ENCODE measurements at places on chromosomes 13 and 19.

GRCh38 chr13:91228940-91229339 lies 118.5 kb upstream of the MIR17HG start:
- no peak for DNase-seq

DNA sequence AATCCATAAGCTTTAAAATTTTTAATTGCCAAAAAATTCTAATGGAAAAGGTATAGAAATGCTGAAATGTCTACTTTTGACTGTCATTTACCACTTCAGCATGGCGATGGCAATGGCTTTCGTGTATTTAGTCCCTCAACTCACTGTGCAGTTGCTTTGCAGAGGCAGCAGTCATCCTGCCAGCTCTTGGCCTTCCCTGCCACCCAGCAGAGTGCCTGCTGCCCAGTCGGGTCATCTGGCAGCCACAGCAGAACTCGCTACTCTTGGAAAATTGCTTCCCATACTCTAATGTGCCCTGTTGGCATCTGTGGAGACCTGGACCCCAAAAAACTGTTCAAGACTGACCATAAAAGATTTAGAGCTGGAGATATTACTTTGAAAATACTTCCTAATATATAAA lies 383.2 kb downstream of the UQCRFS1 start:
- DNase-seq = no peak

- DNase-seq = no peak
Observed at GRCh38 chr19:43606569-43607229, 5.2 kb upstream of the SRRM5 start.

GRCh38 chr13:38519229-38519911 lies 167.5 kb upstream of the FREM2 start:
- DNase-seq = no peak

DNA sequence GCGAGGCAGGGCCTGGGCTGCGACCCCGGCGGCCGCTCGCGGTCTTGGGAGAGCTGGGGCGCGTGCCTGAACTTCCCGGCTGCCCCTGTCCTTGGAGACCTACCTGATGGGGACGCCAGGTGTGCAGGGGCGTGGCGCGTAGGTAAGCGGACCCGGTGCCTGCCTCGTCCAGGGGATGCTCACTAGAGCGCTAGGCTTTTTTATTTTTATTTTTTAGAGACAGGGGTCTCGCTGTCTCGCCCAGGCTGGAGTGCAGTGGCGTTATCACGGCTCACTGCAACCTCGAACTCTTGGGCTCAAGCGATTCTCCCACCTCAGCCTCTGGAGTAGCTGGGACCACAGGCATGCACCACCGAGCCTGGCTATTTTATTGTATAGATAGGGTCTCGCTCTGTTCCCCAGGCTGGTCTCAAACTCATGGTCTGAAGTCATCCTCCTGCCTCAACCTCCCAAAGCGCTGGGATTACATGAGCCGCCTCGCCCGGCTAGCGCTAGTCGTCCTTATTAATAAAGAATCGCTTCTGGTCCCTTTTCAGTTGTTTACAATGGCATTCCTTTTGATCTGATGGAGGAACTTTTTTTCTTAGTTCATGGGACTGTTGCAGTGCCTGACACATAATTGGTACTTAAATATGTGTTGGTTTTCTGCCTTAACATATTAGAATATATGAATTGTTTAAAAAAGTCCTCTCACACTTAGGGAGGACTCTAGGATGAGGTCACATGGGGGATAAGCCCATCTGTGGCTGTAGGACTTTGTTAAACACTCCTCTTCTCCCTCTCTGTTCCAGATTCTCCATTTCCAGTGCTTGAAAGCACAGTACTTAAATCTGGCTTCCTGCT lies 812 bp downstream of the DPY19L3 start:
- no peak for DNase-seq

GRCh38 chr13:61107989-61108388 lies 307.7 kb downstream of the PCDH20 start:
- no peak for DNase-seq

- no peak for DNase-seq
Observed at GRCh38 chr19:30064771-30065494, 122.9 kb downstream of the URI1 start.

GRCh38 chr19:15923702-15924101 lies 10.6 kb downstream of the CYP4F11 start:
- DNase-seq = no peak

GRCh38 chr13:59837101-59837500 lies 326.6 kb downstream of the DIAPH3 start:
- DNase-seq = no peak

DNA sequence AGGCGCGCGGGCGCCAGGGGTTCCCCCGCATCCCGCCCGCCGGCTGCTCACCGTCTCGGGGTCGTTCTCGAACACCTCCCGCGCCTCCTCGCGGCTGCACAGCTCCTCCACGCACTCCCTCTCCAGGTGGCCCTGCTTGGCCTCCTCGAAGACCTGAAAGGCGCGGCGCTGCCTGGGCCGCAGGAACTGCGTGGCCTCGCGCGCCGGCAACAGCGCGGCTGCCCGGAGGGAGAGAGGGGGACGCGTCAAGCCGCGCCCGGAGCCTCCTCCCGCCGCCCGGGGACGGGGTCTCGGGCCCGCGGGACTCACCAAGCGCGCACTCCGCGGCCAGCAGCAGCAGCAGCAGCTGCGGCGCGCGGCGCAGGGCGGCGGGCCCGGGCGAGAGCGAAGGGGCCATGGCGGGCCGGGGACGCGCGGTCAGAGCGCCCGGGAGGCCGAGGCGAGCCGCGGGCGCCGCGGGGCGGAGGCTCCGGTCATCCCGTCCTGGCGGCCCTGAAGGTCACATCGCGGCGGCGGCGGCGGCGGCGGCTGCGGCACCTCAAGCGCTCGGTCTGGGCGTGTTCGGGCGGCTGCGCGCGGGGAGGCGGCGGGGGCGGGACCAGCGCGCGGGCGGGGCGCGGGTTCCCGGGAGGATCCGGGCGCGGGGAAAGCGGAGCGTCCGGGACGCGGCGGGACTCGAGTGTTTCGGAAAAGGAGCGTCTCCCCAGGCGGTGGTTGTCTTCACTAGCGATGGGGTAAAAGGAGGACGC lies at the start of gene GAS6:
TSS of gene GAS6 (minus strand) at position 553 of the 749 bp plus-strand sequence. CDS start at position 397, 156 bp downstream.
- DNase-seq = peak; percentile 50

DNA sequence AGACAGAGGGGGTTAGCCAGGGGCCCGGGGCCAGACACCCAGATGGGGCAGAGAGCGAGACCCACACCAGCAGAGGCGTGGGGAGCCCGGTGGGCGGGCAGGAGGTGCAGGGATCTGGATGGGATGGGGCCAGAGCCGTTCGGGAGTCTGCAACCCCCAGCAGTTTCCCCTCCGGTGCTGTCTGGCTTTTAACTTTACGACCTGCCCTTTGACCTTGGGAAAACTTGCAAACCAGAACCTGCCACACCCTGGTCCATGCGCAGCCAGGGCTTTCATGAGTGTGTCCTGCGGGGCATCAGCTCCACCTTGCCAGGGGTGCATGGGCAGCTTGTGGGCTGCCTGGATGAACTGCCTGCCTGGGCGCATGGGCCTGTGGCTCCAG lies 9.8 kb downstream of the JOSD2 start:
- DNase-seq = no peak

DNA sequence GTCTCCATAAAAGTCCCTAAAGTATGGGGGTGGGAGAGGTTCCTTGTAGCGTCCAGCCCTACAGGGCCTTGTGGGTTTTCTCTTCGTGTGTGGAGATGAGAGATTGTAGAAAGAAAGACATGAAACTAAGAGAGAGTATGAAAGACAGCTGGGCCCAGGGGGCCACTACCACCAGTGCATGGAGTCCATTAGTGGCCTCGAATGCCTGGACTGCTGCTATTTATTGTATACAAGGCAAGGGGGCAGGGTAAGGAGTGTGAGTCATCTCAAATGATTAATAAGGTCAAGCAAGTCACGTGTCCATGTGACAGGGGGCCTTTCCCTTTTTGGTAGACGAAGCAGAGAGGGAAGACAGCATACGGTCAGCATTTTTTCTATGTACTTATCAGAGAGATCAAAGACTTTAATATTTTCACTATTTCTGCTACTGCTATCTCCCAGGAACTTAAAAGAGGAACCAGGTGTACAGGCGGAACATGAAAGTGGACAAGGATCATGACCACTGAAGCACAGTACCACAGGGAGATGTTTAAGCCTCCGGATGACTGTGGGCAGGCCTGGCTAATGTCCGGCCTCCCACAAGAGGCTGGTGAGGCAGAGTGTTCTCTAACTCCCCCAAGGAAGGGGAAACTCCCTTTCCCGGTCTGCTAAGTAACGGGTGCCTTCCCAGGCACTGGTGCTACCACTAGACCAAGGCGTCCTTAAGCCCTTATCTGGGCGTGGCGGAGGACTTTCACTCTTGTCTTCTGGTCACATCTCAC lies 25.5 kb downstream of the FGF21 start:
- peak; percentile 58 for DNase-seq

DNA sequence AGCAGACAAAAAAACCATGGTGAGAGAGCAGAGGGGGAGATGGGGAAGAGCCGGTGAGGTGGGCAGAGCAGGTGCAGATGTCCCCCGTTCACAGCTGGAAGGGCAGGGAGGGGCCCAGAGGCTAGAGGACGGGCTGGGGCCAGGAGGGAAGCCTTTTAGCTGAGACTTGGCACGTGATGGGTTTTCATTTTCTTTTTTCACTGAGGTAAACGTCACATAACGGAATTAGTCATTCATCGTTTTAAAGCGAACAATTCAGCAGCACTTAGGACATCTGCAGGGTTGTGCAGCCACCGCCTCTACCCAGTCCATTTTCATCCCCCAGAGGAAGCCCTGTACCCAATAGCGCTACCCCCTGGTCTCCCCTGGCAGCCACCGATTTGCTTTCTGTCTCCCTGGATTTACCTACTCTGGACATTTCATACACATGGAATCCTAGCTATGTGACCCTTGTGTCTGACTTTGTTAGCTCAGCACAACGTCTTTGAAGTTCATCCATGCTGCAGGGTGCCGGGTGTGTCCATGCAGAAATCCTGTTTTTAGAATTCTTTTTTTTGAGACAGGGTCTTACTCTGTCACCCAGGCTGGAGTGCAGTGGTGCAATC lies 16.0 kb upstream of the EMC10 start:
- peak; percentile 70 for DNase-seq

DNA sequence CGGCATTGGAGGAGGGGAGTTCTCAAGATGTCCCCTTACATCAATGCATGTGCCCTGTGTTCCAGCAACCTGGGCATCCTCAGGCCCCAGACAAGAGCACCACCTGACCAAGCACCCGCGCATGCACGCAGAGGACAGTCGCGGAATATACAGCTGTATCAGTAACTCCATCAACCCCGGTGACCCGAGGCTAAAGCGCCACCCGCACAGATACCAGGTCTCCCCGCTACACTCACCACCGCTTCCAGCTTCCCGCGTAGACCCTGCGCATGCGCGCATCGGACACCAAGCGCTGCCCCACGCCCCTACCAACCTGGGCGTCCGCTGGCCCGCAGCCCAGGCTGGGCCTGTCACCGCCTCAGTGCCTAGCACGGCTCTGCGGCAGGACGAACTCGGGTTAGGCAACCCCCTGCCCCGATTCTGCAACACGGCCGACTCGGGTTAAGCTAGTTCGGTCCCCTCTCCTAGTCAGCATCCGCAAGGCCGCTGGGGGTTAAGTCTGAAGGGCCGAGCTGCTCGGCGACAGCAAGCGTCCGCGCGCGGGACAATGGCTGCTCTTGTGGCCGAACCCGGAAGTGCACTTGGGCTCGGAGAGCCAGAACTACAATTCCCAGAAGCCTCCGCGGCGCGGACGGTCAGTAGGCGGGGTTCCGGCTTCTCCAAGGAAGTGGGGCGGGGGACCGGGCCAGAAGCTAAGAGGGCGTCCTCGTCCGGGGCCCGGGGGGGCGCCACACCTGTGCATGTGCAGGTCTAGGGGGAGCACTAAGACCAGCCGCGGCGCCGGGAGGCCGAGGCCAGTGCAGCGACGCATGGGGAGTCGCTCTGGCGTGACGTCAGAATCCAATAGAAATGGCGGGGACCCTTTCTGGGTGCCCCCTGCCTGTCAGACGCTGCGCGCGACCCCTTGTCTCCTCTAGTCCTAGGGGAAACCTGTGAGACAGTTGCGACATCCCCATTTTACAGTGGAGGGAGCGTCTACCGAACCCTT lies at the start of gene ZNF180:
TSS of gene ZNF180 (minus strand) at position 561 of the 988 bp plus-strand sequence. CDS start 3,188 bp downstream, outside the sequence.
- DNase-seq = peak; percentile 98

- no peak for DNase-seq
Observed at GRCh38 chr19:38250821-38251563, 5.2 kb downstream of the PPP1R14A start.

GRCh38 chr13:110280985-110281688 lies 25.8 kb downstream of the COL4A1 start:
- no peak for DNase-seq

GRCh38 chr13:75689686-75690085 lies 53.6 kb downstream of the LMO7 start:
- DNase-seq = no peak

DNA sequence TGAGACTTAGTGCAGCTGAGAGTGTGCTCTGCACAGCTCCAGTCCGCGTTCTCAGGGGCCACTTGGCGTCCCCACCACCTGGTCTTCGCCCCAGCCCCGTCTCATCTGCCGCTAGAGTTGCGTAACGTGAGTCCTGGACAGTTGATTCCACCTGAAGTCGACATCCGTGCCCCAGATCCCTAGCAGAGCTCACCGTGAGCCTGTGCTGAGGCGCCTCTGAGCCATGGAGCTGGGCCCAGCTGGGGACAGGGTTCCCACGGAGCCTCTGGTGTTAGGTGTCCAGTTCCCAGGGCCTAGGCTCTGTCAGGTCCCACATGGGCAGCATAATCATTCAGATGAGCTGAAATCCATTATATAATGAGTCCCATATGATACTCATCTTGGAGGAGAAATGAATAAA lies 147.1 kb upstream of the SOX1 start:
- DNase-seq = no peak

DNA sequence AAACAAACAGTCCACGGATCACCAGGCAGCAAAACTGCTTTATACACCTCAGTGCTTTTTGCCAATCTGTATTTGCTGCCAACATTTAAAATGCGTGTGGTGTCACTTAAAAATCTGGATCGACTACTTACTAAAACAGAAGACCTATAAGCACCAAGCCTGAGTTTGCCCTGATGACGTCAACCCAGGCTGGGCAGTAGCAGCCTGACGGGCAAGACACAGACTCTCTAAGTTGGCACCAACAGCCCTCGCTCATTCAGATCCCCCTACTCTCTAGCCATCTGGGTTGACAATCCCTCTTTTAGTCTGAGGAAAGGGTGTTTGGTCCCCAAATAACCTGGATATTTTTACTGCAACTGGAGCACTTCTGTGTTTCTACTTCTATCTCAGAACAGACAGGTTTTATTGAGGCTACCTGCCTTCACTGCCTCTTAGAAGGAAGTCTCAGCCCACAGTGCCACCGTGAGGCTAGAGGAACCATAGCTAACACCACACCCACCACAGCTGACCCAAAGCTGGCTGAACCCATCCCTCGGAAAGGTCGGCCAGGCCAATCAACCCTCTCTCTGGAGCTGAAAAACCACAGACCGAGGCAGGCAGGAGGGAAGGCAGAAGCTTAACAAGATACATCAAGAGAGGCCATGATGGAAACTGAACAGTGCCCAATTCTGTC lies 6.9 kb downstream of the SUGP2 start:
- no peak for DNase-seq

DNA sequence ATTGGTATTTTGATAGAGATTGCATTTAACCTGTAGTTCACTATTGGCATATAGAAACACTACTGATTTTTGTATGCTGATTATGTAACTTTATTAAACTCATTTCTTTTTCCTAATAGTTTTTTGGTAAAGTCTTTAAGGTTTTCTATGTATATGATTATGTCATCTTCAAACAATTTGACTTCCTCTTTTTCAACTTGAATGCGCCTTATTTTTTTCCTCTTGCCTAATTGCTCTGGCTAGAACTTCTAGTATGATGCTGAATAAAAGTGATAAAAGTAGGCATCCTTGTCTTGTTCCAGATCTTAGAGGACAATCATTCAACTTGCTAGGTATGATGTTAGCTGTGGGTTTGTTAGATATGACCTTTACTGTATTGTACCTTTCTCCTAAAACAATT lies 1034.9 kb downstream of the PCDH9 start:
- no peak for DNase-seq

Measured in Daoy (cell line).